ENCODE measurements at places on chromosomes 2 and 18. TPM values are rescaled to one million over a fixed set of nuclear protein-coding genes. Genes with fewer than 3 reads are reported as not detected.

CCBE1 gene
- not detected for total RNA-seq

CAVIN2 gene
- not detected for total RNA-seq

ZNF804A gene
- not detected for total RNA-seq

SLC8A1 gene
- 0.34 TPM for total RNA-seq

XDH gene
- total RNA-seq, result 1.2 TPM

SERPINB12 gene
- not detected for total RNA-seq

NEU2 gene
- not detected for total RNA-seq

ARID5A gene
- 74.6 TPM for total RNA-seq

PPM1B gene
- 47.3 TPM for total RNA-seq

NTSR2 gene
- not detected for total RNA-seq

EVA1A gene
- not detected for total RNA-seq

ATG16L1 gene
- 48.1 TPM for total RNA-seq

ADRA2B gene
- total RNA-seq, result 0.10 TPM

RGPD3 gene
- 0.13 TPM for total RNA-seq

CENPA gene
- total RNA-seq, result 31.0 TPM
